ENCODE measurements at places on chromosomes 16 and 17. TPM values are rescaled to one million over a fixed set of nuclear protein-coding genes. Genes with fewer than 3 reads are reported as not detected.

- DNase-seq: peak; percentile 71
These were observed 240.3 kb upstream of the GSE1 start for GRCh38 chr16:85372627-85373372.

DNA sequence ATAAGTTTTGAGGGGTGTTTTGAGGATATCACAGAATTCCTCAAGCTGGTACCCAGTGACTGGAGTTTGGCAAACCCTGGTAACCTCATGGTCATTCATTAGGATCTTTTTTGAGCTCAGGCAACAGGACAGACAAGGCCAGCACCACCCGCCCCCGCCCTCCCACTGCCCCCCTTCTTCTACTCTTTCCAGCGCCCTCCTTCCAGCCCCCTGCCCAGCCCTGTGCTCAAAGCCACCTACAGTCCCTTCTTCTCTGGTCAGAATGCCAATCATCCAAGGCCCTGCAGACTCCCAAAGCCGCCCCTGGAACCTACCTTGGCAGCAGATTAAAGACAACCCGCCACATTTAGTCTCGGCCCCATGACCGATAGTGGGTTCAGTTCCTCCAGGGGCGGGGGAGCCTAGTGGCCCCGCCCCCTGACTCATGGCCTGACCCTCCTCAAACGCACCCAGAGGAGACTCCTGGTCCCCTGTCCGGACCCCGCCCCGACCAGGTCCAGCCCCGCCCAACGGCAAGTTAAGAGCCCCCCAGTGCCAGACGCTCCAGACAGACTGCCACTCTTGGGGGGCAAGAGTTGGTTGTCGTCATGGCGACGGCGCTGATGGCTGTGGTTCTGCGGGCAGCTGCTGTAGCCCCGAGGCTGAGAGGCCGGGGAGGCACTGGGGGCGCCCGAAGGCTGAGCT lies at the start of gene NAGS:
NAGS (plus strand) TSS at position 546 of the 684 bp plus-strand sequence; CDS start at position 588, 42 bp downstream.
- DNase-seq: no peak

DNA sequence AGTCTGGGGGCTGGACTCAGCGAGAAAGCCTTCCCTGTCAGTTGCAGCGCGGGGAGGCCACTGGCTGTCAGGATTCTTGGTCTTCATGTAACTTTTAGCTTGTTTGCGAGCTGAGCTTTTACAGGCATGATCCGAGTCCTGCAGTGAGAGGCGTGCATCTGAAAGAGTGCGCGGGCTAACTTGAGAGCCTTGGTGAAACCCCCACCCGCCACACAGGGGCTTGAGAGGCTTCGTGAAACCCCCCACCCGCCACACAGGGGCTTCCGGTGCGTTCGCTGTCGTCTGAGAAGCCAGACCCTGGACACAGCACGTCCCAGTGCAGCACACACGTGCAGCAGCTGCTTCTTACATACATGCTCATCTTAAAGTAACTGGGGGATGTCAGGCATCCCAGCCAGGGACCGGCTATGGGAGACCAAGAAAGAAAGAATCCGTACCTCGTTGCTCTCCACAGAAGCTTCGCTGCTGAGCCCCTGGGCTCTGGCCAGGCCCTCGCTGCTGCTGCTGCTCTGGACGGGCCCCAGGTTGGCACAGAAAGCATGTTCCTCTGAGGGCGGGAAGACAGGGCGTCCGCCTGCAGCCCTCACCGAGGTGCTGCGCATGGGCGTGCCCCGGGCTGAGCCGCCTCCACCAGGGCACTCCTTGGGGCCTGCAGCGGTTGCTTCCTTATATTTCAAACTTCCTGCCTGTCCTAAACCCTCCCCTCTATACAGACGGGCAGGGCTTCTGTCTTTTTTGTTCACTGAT lies 7.8 kb downstream of the NUDT16L1 start:
- no peak for DNase-seq

DNA sequence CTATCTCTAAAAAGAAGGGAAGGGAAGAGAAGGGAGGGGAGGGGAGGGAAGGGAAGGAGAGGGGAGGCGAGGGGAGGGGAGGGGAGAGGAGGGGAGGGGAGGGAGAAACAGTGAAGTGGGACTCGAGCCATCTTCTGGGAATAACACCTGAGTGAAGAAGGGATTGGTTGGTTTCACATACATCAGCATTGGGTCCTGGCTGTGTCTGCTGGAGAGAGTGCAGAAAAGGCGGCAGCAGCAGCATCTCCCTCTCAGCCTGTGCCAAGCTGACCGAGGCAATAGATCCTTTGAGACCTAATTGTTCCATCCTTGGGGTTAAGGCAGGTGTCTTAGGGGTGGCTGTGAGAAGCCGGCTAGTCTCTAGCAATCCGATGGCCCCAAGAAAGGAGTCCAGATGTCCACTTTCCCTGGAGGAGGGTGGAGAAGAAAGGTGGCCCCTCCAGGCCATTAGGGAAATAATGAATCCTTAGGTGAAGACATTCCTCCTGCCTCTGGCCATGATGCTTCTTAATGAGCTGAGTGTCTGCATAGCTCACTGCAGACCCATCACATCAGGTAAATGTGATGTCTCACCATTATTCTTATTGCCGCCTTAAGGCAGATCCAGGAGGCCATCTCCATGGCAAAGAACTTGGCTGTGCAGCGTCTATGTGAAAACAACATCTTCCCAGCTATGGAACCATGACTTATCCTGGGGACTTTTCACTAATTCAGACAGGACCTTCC lies 71.6 kb downstream of the WIPI1 start:
- DNase-seq: no peak

DNA sequence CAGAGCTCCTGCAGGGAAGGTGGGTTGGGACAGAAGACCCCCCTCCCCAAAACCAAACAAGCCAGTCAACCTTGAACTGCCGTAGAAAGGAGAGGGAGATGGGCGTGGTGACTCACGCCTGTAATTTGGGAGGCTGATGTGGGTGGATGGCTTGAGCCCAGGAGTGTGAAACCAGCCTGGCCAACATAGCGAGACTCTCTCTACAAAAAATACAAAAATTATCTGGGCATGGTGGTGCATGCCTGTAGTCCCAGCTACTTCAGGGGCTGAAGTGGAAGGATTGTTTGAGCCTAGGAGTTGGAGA lies 42.1 kb downstream of the NT5M start:
- no peak for DNase-seq

- DNase-seq: no peak
These were observed 79.0 kb upstream of the CACNG5 start for GRCh38 chr17:66755944-66756290.

- no peak for DNase-seq
These were observed 543 bp downstream of the TMUB2 start for GRCh38 chr17:44187131-44187899.

DNA sequence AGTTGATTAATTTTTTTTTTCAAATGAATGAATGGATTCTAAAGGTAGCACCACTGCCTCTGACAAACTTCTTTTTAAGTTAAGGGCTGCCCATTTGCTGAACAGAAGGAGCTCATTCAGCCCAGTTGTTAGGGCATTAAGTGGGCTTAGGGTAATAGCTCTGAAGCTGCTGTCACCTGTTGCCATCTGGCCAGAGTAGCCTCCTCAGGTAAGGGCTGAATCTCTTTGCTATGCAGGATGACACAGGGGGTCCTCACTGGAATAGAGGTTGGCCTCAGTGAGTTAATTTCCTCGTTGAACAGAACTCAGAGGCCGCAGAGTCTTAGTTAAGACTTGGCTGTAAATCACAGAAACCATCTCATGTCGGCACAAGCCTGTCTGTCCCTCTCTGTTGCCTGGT lies 232.8 kb downstream of the CCDC182 start:
- no peak for DNase-seq

DNA sequence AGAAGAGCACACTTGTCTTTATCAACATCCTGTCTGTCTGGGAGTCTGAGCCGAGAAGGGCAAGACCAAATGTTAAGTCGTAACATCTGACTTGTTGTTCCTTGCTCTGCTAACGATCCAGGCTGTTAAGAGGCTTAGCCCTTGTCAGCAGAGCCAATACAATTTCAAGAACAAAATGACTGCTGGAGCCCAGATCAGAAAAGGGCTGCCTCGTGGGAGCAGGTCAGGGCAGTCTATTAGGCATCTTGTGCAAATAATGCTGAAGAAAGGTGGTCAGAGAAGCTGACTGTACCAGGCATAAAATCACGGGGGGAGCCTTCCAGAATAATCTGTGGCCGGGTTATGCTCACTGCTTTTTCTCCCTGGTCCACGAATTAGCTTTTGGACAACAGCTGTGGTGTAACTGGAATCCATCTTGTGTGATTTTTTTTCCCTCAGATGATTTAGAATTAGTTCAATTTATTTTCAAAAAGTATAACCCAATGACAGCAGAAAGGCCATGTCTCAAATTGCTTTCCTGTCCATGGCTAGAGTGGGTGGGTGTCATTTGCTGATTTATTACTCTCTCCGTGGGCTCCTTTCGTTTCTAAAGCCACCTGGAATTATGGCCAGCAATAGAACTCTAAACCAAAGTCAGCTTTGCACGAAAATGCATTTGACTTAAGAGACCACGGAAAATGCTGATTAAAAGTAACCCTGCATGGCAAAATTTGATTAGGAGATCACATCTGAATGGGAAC lies 221.1 kb upstream of the HSBP1 start:
- DNase-seq: no peak

Gene KRTAP16-1
- not detected for total RNA-seq

Gene GRIN2C
- not detected for total RNA-seq

Gene MEIOC
- total RNA-seq: not detected

Gene LITAF
- total RNA-seq: 52.9 TPM

Gene RNF166
- 16.5 TPM for total RNA-seq

Gene TAC4
- total RNA-seq: not detected
